Mammary microvascular endothelial cell (primary cell): ENCODE measurements at places on chromosomes 4 and X. TPM values are rescaled to one million over a fixed set of nuclear protein-coding genes. Genes with fewer than 3 reads are reported as not detected.

The TLR3 gene
- total RNA-seq = 8.1 and 9.6 TPM in 2 replicates

The GIMD1 gene
- not detected in 2 replicates for total RNA-seq

The RRAGB gene
- 8.9 and 10.0 TPM in 2 replicates for total RNA-seq

The XAGE2 gene
- total RNA-seq = not detected in 2 replicates

The BEX2 gene
- total RNA-seq = 0.73 and 1.7 TPM in 2 replicates

The EFHC2 gene
- total RNA-seq = not detected in 2 replicates

The LRIT3 gene
- under 0.01 TPM in 1 of 2 replicates, not detected in the other for total RNA-seq

The TASL gene
- total RNA-seq = not detected in 2 replicates

The DCAF12L2 gene
- not detected in 2 replicates for total RNA-seq

The SCRG1 gene
- total RNA-seq = not detected in 2 replicates

The GUF1 gene
- total RNA-seq = 9.4 TPM in 2 replicates

The HSFX1 gene
- total RNA-seq = 0.07 TPM in 1 of 2 replicates, not detected in the other

The TAF7L gene
- 1.00 and 1.1 TPM in 2 replicates for total RNA-seq

The CT47B1 gene
- not detected in 2 replicates for total RNA-seq

The DMD gene
- 0.98 and 1.3 TPM in 2 replicates for total RNA-seq

The PTTG2 gene
- total RNA-seq = not detected in 2 replicates

The MAGEB2 gene
- total RNA-seq = not detected in 2 replicates

The ARMCX1 gene
- 21.7 and 23.5 TPM in 2 replicates for total RNA-seq

The TREX2 gene
- total RNA-seq = 2.2 TPM in 1 of 2 replicates, not detected in the other

The MAGEA6 gene
- total RNA-seq = not detected in 2 replicates

The LEF1 gene
- 0.07 and 0.10 TPM in 2 replicates for total RNA-seq

The HPSE gene
- 6.9 and 7.1 TPM in 2 replicates for total RNA-seq

The SPIN4 gene
- 3.3 and 3.7 TPM in 2 replicates for total RNA-seq

The KDR gene
- total RNA-seq = 180 and 183 TPM in 2 replicates

The CPE gene
- total RNA-seq = 0.25 and 0.53 TPM in 2 replicates

The MAD2L1 gene
- total RNA-seq = 27.3 and 45.0 TPM in 2 replicates

The NKX1-1 gene
- not detected in 2 replicates for total RNA-seq

The KLB gene
- under 0.01 TPM in 1 of 2 replicates, not detected in the other for total RNA-seq

The CACNA1F gene
- total RNA-seq = not detected in 2 replicates

The DCAF8L2 gene
- total RNA-seq = not detected in 2 replicates

The SPANXN4 gene
- total RNA-seq = not detected in 2 replicates

The FAM156B gene
- 3.5 and 9.1 TPM in 2 replicates for total RNA-seq

The CRLF2 gene
- 0.47 TPM in 1 of 2 replicates, not detected in the other for total RNA-seq

The LRAT gene
- not detected in 2 replicates for total RNA-seq

The C4orf36 gene
- 0.49 and 1.4 TPM in 2 replicates for total RNA-seq

The PRKX gene
- total RNA-seq = 20.8 and 31.9 TPM in 2 replicates

The TLR7 gene
- total RNA-seq = not detected in 2 replicates

The RNF4 gene
- total RNA-seq = 40.0 and 51.1 TPM in 2 replicates

The NHSL2 gene
- 18.9 and 22.6 TPM in 2 replicates for total RNA-seq

The IRAK1 gene
- 139 and 151 TPM in 2 replicates for total RNA-seq

The TRPC3 gene
- total RNA-seq = 0.07 TPM in 1 of 2 replicates, not detected in the other

The TLR1 gene
- total RNA-seq = 1.3 and 1.8 TPM in 2 replicates

The CDKL5 gene
- total RNA-seq = 1.5 and 1.9 TPM in 2 replicates

The PASD1 gene
- total RNA-seq = not detected in 2 replicates

The MAGEA1 gene
- not detected in 2 replicates for total RNA-seq

The LIAS gene
- 6.6 and 11.3 TPM in 2 replicates for total RNA-seq

The RAB40A gene
- total RNA-seq = not detected in 2 replicates

The SHROOM2 gene
- 4.4 and 5.1 TPM in 2 replicates for total RNA-seq

The PAGE5 gene
- total RNA-seq = not detected in 2 replicates

The HELT gene
- not detected in 2 replicates for total RNA-seq

The NAP1L5 gene
- total RNA-seq = 6.5 and 6.6 TPM in 2 replicates
